ENCODE measurements at places on chromosomes 6 and 20. TPM values are rescaled to one million over a fixed set of nuclear protein-coding genes. Genes with fewer than 3 reads are reported as not detected.

DNA sequence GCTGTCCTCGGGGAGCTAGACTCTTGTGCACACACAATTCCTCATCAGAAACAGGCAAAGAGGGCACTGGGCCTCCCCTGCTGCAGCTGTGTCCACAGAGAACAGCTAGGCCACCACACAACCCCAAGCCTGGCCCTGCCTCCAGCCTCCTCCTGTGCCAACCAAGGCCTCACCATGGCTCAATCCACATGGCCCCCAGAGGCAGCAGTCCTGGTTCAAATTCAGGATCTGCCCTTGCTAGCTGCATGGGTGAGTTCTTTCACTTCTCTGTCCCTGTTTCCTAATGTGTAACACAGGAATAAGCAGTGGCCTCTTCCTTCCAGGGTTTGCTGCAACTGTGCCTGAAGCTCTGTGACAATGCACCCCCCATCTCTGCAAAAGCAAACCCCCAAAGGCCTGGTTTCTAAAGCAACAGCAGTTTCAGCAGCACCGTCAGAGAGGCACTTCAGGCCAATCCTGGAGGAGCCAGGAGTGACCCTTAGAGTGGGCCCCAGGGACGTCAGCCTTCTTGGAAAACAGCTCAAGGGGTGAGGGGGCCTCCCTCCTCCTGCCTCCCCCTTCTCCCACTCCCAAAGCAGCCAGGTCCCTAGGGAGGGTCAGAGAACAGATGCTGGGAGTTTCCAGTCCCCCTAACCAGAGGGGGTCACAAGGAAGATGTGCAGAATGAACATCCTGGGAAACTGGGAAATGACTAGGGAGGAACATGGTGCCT is 2.2 kb downstream of the ADISSP start:
- no peak for DNase-seq

DNA sequence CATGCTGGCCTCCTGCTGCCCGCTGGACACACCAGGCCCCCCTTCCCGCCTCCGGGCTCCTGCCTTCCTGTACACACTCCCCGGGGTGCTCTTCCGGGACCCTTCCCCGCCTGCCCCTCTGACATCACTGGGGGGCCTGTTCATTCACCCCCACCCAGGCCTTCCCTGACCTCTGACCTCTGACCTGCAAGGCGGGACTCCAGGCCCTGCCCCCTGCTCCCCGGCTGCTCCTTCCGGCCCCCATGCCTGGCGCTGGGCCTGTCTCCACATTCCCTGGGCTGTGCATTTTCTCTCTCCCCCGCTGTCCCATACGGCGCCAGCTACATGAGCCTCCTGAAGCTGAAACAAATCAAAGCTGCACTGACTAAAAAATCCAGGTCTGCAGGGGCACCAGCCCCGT is 71.6 kb upstream of the GATA5 start:
- DNase-seq = no peak

- no peak for DNase-seq
Measured at GRCh38 chr6:157996918-157997702, 15.4 kb downstream of the SYNJ2 start.

- DNase-seq = peak; percentile 90
Measured at GRCh38 chr6:124961777-124962638, at the start of gene RNF217. TSS of gene RNF217 (plus strand) at chr6:124962437. CDS start at chr6:124962545, 108 bp downstream.

DNA sequence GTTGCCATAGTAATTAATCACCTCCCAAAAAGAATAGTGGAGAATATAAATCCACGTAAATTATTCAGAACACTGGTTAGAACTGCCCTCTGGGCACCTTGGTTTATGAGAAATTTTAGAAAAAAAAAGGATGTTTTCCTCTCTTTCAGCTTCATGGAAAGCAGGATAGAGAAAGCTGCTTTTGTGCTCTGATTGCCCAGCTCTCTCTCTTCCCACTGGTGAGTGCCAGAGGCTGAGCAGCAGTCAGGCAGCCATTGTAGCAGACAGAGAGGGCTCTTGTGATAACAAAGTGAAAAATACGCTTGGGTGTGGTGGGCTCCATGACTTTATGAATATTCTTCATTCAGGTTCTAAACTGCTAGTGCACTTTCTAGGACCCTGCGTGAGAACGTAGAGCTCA is 26.4 kb downstream of the SLC35F1 start:
- DNase-seq = no peak

DNA sequence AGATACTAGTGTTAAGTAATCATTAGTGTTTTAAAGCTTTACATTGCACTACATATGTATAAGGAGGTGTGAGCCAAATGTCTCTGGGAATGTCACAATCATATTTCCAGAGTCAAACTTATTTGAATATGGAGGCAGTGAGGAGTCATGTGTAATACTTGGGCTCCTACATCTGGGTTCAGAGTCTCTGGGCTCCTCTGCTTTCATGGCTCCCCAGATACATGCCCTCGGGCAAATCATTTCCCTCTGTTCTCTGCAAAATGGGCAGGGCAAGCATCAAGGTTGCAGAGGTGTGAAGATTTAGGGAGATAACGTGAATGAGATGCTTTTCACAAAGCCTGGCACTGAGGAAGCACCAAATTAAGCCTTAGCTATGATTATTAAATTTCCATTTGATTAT is 138.3 kb upstream of the SGK1 start:
- no peak for DNase-seq

GRCh38 chr20:43507150-43508080 is at the start of gene L3MBTL1:
TSS of gene L3MBTL1 (plus strand) at chr20:43507697. CDS start at chr20:43513504, 5,807 bp downstream.
- no peak for DNase-seq

DNA sequence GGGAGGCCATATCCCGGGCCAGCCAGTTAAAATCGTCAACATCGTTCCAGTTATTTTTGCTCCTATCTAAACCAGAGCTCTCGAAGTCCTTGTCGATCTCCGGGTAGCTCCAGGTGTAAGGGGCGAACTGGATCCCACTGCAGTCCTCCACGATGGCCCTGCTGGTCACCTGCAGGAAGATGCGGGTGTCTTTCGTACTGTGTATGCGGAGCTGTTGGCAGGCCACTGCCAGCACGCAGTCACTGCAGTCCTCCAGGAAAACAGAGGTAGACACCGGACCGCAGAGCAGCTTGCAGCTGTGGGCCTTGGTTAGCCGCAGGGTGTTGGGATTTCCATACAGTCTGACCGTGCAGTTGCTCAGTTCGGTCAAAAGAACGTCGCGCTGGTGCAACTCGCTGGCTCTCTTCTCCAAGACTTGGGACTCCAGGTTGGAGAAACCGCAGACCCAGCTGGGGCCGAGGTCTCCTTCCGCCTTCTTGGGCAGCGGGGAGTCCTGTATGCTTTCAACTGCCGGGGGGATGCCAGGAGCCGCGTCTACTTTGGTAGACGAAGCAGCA is 742 bp downstream of the TBCC start:
- DNase-seq = peak; percentile 69

GRCh38 chr6:40328386-40328985 is 258.7 kb downstream of the LRFN2 start:
- no peak for DNase-seq

DNA sequence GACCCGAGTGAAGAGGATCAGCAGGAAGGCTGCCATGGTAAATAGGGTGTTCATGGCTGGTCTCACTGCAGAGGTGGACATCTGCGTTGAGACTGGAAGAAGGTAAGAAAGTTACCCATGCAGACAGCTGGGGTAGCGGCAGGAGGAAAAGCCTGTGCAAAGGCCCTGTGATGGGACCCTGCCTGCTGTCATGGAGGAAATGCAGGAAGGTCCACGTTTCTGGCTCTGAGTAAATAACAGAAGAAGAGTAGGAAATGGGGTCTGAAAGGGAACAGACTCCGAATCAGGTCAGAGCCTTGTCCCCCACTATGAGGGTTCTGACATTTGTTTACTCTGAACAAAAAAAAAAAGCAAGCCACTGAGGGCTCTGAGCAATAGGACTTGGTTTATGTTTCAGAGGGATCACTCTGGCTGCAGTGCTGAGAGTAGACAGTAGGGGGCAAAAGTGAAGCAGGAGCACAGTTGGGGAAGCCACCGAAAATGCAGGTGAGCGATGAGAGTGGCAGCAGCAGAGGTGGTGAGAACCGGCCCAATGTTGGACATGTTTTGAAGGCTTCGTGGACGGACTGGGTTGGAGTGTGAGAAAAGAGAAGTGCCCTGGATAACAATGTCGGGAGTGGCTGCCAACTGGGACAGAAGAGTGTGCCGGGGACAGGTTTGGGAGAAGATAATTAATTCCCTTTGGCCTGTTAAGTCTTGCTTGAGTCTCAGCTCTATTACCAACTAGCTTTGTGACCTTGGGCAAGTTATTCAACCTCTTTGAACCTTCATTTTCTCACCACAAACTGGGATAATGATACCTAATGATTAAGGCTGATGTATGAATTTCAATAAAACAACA is 57.9 kb upstream of the MAP7 start:
- DNase-seq = no peak

- DNase-seq = no peak
Measured at GRCh38 chr20:4637081-4637797, 84.5 kb upstream of the PRND start.

RAB32 gene
- 32.3 TPM for total RNA-seq

FOXQ1 gene
- not detected for total RNA-seq

CLIC1 gene
- 243 TPM for total RNA-seq

SIRPA gene
- total RNA-seq = 25.5 TPM

OR12D3 gene
- not detected for total RNA-seq
